ENCODE measurements at places on chromosomes 1 and 21.
A peak's percentile ranks its signal among the peaks of the same experiment; 100 is the strongest.

DNA sequence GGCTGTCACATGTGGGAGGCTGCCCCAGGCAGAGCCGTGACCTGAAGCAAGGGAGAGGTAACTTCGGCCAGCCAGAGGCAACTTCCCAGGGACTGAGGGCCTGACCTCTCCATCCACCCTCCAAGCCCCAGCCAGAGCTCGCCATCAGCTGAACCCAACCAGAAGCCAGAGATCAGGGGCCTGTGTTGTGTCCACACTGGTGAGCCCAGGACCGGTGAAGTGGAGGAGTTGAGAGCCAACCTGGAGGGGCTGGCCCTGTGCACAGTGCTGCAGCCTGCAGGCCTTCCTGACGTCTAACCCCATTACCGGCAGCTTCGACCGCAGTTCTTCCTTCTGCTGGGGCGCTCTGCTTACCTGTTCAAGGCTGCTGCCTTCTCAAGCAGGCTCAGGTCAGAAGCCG is 19.6 kb upstream of the PDE9A start:
- no peak for DNase-seq

DNA sequence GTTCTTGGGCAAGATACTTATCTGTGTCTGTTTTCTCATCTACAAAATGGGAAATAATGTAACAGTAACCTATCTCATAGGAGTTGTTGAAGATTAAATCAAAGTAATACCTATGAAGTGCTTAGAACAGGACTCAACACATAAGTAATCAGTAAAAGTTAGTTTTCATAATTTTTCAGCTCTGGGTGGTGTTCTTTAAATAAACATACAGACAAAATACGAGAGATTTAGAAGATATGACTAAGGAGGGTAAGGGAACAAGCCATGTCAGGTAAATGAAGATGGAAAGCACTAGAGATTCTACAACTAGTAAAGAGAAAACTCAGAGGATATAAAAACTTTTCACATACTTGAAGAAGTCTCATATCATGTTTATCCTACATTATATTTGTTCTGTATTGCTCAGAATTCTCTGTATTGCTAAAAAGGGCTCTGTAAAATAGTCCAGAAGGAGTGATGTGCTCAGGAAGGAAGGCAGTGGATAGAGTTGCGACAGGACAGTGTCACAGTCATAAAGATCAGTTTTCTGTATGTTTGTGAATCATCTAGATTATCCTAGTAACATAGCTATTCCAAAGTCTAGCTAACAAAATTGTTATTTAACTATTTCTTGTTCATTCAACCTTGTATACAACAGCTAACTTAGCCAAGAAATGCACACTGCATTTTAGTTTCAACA is 16.0 kb downstream of the LIN9 start:
- no peak for DNase-seq

DNA sequence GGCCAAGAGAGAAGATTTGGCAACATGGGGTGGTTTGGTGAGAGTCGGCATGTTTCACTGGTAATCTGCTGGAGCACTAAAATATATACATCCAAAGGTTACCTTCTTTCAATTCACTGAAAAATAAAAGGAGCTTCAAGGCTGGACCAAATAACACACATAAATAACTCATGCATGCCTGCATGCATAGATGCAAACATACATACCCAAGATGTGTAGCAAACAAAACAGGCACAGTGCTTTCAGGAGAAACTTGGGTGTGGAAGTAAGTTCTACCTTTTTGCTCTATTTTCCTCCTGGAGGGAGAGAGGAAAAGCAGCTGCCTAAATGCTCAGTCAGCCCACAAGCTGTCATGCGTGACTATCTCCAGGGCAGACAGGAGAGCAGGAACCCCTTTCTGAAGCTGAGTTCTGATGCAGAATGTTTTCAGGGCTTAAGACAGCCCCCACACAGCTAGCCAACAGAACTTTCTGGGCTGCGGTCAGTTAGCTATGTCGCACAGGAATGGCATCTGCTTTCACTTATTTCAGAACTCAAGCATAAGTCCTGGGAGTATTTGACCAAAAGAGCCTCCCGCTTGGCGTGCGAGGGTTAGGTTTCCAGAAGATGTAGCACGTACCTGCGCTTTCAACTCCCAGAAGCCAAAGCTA is 166.2 kb downstream of the TOMM20 start:
- DNase-seq = no peak

DNA sequence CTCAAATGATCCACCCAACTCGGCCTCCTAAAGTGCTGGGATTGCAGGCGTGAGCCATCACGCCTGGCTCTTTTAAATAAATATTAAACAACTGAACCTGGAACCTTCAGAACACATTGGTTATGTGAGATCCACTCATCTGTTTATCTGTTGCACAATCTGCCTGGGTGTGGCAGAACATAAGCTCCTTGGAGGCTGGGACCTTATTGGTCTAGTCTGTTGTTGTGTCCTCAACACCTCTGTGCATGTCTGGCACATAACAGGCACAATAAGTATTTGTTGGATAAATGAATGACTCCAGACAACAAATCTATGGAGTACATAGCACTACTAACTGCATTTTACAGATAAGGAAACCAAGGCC is 4.1 kb upstream of the NBL1 start:
- no peak for DNase-seq

DNA sequence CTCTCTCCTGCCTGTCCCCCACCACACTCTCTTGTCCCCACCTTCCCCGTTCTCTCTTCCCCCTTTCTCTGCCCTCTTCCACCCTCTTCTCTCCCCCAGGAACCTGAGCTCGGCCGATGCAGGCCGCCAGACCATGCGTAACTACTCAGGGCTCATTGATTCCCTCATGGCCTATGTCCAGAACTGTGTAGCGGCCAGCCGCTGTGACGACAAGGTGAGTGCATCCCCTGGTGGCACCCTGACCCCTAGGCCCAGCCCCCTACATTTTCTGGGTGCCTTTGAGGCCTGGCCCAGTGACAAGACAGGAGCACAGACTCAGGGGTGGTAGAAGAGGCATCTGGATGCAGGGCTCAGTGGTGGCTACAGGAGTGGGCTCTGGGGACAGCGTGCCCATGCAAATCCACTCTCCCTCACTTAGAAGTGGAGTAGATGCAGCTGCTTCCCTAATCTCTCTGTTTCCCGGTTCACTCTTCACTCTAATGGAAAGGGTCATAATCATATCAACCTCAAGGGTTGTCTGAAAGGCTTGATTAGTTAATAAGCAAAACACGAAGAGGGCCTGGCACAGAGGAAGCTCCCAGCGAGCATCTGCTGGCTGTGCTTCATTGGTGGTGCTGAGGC is 37.0 kb downstream of the PKP1 start:
- DNase-seq = no peak

DNA sequence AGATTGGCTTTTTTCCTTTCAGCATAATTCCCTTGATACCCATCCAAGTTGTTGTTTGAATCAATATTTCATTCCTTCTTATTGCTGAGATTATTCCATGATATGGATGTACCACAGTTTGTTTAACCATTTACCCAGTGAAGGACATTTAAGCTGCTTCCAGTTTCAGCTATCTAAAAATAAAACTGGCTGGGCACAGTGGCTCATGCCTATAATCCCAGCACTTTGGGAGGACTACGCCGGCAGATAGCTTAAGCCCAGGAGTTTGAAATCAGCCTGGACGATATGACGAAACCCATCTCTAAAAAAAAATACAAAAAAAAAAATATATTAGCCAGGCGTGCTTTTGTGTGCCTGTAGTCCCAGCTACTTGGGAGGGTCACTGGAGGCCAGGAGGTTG is 32.6 kb downstream of the SEMA6C start:
- DNase-seq = no peak

- peak; percentile 63 for DNase-seq
Measured at GRCh38 chr1:160951443-160952128, 3.0 kb downstream of the ITLN2 start.

DNA sequence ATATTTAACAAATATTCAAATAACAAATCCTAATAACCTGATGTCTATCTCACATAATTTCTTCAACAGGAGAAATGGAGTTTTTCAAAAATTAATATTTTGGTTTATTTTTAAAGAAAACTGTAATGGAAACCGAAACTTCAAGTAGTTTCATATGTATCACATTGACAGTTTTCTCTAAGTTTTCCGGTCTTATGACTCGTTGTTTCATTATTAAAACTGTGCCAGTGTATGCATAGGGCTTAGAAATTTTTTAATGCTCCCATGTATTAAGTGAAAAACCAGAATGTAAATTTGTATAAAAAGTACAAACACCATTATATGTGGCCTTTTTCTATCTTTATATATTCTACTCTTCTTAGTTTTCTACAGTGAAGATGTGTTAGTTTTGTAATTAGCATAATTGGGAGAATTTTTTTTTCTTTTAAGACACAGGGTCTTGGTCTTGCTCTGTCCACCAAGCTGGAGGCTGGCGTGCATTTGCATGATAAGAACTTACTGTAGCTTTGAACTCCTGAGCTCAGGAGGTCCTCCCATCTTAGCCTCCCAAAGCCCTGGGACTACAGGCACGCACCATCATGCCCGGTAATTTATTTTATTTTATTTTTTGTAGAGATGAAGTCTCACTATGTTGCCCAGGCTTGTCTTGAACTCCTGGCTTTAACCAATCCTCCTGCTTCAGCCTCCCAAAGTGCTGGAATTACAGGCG is 43.9 kb upstream of the SAMSN1 start:
- no peak for DNase-seq

DNA sequence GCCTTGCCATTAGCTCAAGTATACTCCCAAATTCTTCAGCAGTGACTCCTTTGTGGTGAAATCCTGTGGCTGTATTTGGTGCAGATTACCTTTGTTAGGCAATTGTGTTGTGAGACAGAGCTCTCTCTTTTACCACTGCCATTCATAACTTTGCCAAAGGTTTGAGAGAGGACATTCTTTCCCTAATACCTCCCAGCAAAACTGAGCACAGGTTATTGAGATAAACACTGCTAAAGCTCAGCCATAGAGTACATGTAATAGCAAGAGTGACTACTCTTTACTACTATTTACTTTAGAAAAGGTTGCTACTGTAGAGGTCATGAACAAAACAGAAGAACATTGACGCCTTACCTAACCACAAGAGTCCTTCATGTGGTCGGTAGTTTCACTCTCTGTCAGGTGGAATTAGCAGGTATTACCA is 514.0 kb upstream of the ADAMTS5 start:
- DNase-seq = no peak

- DNase-seq = no peak
Measured at GRCh38 chr1:221884821-221885220, 142.9 kb upstream of the DUSP10 start.

- DNase-seq = no peak
Measured at GRCh38 chr1:165069829-165070228, 286.7 kb downstream of the LMX1A start.

GRCh38 chr1:246043556-246043955 is 463.5 kb downstream of the SMYD3 start:
- DNase-seq = no peak

DNA sequence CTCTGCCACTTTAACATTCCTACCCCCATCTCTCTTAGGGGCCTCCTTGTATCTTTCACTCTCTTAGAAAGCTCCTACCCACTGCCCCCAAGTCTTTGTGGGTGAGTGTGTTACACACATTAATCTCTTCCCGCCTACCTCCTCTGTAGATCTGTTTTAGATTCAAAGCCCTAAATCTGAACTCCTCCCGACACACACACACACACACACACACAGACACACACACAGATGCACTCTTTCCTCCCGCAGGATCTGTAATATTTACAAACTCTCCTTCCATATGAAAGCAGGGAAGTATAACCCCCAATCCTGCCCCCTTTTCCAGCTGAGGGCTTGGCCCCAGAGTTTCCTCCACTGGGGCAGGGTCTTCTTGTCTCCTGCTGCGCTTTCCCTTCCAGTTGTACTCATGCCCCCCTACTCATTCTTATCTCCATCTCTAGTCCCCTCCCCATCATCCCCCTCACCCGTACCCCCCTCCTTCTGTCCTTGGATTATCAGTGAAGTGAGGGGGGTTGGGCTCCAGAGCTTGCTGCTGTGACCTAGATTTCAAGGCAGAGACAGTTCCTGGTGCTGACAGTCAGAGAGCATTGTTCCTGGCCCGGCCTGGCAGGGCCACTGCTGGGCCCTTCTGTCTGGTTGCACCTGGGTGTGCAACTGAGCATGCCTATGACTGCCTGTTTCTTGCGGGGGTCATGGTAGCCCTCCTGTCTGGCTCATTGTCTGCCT is 4.3 kb downstream of the PEA15 start:
- no peak for DNase-seq

DNA sequence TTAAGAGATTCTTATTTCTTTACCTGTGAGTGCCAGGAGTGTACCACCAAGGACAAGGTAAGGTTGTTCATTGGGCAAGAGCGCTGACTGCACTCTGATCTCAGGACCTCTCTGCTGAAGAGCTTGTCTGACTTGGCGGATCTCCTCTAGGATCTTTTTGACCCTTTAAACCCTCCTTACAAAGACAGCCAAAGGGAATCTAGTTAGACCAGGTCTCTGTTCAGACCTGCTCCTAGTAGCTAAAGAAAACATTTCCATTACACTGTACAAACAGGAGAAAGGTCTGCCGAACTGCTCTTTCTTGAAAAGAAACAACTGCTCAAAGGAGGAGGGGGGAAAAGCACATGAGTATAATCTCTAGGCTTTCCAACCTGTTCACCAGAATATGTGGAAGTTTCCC is 49.3 kb downstream of the SMYD2 start:
- DNase-seq = no peak

GRCh38 chr1:244758708-244759107 is 76.8 kb upstream of the COX20 start:
- DNase-seq = no peak

- peak; percentile 13 for DNase-seq
Measured at GRCh38 chr1:175514387-175514953, 228.9 kb downstream of the TNR start.

DNA sequence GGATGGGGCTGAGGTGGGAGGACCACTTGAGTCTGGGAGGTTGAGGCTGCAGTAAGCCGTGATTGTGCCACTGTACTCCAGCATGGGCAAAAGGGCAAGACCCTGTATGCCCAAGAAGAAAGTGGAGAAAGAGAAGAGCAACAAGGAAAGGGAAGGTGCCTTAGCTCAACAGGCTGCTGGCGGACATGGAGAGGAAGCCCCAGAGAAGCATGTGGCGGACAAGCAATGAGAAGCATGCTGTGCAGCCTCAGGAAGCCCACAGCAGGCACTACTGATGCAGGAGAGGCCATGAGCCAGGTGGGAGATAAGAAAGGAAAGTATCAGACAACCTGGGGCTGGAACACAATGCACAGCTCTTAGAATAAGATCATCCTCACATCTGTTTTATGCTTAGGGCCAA is 32.6 kb upstream of the GNG4 start:
- DNase-seq = no peak

DNA sequence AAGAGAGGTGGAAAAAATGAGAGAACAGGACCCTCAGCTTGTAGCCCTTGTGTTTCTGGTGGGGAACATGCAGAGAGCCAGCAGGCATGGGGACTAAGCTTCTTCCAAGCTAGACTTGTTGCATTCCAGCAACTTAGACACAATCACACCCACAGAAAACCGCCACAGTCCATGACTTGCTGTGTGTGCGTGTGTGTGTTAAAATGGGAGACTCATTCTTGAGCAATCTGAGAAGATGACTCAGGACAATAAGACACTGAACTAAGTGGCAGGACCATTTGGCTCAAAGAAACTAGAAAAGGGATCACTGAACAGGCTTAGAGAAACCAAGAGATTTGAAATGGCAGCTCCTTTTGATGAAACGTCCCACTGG is 78.0 kb downstream of the HLX start:
- DNase-seq = no peak
